ENCODE measurements at places on chromosomes 11 and 22.

DNA sequence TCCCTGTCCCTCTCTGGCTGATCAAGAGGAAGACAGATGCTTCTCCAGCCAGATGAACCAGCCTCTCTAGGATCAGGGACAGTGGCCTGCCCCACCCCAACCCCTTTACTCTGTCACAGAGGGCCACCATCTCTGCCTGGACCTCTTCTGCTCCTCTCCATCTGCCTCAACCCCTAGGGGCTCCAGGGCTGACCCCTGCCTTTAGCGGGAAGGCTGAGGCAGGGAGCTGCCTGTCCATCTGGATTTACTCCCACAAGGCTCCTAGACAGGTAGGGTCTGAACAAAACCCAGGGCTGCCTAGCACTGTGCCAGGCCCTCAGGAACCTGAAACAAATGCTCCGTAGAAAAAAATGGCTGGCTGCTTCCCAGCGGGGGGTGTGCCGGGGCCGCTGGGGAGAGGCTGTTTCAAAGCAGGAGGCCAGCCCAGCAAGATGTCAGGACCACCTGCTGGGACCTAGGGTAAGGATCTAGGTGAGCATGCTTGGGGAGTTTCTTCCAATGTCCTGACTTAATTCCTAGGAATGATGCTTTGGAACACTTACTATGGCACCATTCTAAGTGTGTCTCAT, 3.2 kb downstream of the CHST1 start:
- no peak for DNase-seq

- DNase-seq, result no peak
These were observed 19.1 kb downstream of the CABIN1 start for GRCh38 chr22:24030186-24030702.

DNA sequence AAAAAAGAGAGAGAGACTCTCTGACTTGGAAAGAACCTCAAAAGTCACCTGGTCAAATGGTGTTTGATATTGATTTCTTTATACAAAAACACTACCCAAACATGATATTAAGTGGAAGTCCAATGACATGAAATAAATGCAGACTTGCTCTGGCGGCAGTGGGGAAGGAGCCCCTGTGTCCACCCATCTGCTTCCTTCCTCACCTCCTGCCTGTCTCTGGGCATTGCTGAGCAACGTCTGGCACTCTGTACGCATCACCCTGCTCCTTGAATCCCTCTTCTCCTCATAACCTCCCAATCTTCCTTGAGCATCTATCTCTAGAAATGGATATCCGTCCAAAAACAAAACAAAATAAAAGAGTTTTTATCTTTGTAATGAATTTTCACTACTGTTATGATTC, 39.9 kb upstream of the GRAMD1B start:
- DNase-seq, result no peak

GRCh38 chr11:7445564-7445963, 39.7 kb upstream of the OLFML1 start:
- no peak for DNase-seq

DNA sequence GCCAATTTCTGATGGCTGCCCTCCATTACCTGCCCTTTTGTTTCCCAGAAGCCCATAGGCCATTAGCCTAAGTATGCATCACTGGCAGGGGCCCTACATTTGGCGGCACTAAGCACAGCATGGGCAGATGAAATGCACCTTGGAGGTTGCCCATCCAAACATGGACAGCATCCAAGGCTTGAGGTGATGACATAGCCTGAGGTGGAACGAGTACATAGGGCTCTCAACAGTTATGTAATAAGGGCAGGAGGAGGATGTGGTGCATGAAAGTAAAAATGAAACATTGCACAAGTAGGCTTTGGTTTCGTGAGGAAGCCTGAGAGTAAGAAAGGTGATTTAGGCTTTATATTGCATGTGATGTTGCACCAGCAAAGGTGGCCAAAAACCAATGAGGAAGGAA, 148.1 kb downstream of the FAM76B start:
- no peak for DNase-seq

DNA sequence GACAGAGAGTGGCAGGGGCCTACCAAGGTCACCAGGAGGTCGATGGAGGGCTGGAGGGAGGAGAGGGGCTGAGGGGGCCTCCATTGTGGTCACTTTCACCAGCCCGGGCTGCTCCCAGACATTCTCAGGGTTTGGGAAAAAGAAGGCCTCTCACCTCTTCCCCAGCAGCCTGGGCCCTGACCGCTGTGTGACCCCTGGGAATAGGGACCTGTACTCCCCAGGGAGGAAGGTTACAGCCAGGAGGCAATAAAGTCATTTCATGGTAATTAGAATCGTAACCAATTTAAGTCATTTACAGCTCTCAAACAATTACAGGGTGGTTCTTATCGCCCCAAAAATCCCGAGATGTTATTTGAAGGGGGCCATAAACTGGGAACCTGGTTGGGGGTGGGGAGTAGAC, 37.8 kb downstream of the ISX start:
- DNase-seq, result no peak

DNA sequence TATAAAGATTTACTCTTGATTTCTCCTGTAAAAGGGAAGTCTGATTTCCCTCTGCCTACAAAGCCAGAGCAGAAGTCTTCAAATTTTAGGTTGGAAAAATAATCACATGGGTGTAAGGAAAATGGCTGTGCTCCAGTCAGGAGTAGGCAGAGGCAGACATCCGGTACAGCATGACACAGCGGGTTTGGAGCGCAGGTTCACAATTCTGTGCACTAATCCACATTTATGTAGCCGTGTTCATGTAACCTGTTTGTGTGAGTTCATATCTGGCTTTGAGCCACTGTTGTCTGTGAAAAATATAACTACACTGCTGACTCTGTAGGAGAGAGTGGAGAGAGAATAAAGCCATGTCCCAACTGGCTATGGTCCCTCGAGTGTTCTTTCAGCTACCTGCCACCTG, 248.0 kb downstream of the CASP12 start:
- no peak for DNase-seq

GRCh38 chr11:114192841-114193389, 103.3 kb upstream of the NNMT start:
- no peak for DNase-seq

DNA sequence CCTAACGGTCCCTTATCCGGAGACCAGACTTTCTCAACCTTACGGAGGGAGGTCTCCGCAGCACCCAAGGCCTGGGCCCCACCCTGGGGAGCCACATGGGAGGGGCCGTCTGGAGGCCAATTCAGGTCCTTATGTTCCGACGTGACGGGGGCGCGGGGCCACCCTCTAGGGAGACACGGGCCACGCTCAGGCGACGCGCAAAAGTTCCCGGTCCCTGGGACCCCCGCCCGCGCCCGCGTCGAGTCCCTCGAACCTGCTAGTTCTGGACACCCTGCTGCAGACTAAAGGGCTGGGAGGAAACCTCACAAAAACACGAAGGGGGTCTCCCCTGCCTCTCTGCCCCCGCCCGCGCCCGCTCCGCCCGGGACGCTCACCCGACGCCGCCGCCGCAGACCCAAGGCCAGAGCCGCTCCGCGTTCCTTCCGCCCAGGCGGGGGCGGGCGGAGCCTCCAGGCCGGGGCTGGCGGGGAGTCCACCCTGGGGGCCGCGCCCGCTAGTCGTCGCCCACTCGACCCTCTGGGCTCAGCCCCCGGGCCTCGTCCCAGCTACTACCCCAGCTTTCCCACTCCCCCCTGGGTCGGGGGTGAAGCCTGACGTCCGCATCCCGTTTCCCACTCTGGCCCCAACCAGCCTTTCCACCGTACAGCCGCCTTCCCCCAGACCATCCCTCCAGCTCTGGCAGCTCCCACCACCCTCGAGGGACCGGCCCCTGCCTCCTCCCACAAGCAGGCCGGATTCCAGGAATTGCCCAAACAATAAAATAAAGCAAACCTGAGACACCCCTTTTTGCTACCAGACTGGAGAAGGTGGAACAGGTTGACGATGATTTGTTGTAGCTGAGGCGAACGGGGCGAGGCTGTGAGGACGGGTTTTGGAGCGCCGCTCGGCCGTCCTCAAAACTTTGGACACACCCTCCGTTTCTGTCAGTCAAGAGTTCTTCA, 2.7 kb downstream of the RNH1 start:
- peak; percentile 81 for DNase-seq

GRCh38 chr11:44775366-44775984, 48.7 kb downstream of the TSPAN18 start:
- peak; percentile 47 for DNase-seq

GRCh38 chr11:70663815-70664214, 265.5 kb downstream of the CTTN start:
- no peak for DNase-seq

GRCh38 chr11:62880803-62881578, at the start of gene SLC3A2:
SLC3A2 (plus strand) TSS chr11:62880896; CDS start chr11:62881024, 128 bp downstream.
- DNase-seq, result peak; percentile 90

DNA sequence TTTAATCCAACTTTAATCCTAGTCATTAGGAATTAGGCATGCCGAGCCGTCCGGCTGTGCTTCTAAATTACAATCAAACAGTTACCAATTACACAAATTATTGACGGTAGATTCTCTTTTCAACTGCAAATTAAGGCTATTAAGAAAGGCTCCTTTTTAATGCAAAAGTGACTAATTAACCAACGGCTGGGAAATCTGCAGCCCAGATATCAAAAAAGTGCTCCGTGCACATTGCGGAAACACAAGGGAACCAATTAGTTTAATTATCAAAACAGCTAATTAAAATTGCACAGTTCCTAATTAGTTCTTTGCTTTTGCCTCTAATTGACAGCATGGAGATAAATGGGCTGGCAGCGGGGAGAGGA, 19.4 kb upstream of the LMO1 start:
- no peak for DNase-seq

GRCh38 chr22:33513388-33514338, 406.6 kb downstream of the LARGE1 start:
- DNase-seq, result peak; percentile 55

DNA sequence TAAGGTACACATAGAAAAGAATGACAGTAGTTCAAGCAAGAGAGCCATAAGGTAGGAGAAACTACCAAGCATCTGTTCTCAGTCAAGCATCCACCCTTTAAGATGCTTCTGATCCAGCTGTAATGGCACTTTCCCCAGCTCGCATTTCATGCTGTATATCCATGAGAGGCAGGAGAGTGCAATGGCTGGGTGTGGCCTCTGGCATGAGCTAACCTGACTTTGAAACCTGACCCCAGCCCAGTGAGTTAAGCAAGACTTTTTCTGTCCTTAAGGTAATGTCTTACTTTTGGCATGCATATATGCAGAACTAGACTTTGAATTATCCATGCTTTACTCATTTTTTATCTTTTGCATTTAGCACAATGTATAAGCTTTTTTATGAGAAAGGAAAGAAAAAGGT, 79.8 kb upstream of the CNTN5 start:
- DNase-seq, result no peak

GRCh38 chr11:16883174-16883573, 131.0 kb downstream of the PLEKHA7 start:
- DNase-seq, result peak; percentile 20

DNA sequence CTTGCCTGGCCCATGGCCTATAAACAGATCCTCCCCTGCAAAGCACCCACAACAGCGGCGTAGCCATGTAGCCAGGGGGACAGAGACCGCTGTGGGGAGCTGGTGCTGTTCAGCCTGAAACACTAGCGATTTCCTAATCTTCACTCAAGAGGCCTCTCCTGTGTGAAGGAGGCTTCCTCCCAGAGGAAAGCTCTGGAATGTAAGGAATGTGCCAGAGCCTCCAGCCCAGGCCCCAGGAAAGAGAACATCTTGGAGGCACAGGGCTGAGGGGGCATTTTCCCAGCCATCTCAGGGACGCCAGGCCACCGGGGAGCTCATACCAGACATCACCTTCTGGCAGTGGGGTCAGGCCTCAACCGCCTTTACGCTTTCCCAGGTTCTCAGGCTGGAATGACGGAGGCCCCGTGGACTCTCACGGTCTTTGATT, 24.0 kb downstream of the MIAT start:
- DNase-seq, result peak; percentile 95

- no peak for DNase-seq
These were observed 817.4 kb downstream of the BRD1 start for GRCh38 chr22:49010070-49010863.

DNA sequence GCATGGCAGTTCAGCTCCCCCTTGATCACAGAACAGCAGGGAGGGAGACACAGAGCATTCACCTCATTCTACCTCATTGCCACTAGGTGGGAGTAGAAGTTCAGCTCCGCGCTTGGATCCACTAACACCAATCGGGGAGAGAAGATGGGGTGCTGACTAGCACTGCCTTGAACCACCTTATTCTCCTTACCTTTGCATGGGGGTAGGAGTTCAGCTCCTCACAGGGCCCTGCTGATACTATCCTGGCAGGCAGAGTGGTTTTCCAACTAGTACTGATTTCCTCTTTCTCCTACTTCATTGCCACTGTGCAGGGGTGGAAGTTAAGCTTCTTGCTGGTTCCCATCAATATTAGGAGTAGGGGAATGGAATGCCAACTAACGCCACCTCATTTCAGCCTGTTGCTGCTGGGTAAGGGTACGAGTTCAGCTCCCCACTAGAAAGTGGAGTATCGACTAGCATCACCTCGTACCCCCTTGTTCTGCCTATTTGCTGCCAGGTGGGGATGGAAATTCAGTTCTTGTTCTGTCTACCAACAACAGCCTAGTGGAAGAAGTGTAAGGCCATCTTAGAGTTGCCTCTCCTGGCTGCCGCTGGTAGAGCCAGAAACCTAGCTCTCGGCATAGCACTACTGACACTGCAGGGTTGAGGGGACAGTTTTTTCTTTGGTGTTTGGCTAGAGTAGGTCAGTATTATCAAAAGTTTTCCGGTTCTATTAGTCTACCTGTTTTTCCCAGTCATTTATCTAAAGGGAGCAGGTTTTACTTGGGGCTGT, 550.9 kb upstream of the CCDC90B start:
- DNase-seq, result peak; percentile 66

GRCh38 chr22:45804319-45804985, 132.8 kb downstream of the ATXN10 start:
- DNase-seq, result no peak
